ENCODE measurements at places on chromosomes 2 and 18. TPM values are rescaled to one million over a fixed set of nuclear protein-coding genes. Genes with fewer than 3 reads are reported as not detected.
A peak's percentile ranks its signal among the peaks of the same experiment; 100 is the strongest.

- DNase-seq, result no peak
Observed at GRCh38 chr18:25281556-25281955, 70.4 kb downstream of the ZNF521 start.

GRCh38 chr2:187541086-187542085, 12.8 kb downstream of the TFPI start:
- peak; percentile 74 for DNase-seq

GRCh38 chr2:81901017-81901416, 1596.5 kb upstream of the LRRTM1 start:
- peak; percentile 40 for DNase-seq

The PCARE gene
- total RNA-seq, result not detected

- no peak for DNase-seq
Observed at GRCh38 chr18:21468514-21469164, 131.9 kb downstream of the ESCO1 start.

The TTR gene
- total RNA-seq, result 0.18 TPM

DNA sequence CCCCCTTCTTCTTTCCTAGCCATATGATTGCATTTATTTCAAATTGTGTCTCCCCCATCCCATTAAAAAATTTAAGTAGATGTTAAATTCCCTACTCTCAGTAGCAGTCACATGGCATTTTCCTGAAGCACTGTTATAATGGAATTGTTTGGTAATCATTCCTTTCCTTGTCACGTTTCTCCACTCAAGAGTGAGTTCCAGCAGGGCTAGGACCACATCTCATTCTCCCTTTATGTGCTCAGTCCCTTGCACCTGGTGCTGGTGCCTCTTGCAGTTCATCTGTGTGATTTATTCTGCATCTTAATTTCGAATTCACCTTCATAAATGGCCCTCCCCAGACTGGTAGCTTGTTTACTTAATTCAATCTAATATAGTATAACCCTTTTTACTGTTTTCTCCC, 70.3 kb upstream of the NOSTRIN start:
- DNase-seq, result no peak

The SLC14A1 gene
- not detected for total RNA-seq
